Thyroid gland (tissue), 4 donors: ENCODE measurements at places on chromosomes 13 and 19. TPM values are rescaled to one million over a fixed set of nuclear protein-coding genes. Genes with fewer than 3 reads are reported as not detected.

The TBC1D17 gene
- total RNA-seq = 39.4 TPM

The TNFRSF19 gene
- 9.2 TPM for total RNA-seq

The PALM3 gene
- total RNA-seq = 4.8 TPM

The IZUMO2 gene
- not detected for total RNA-seq

The B3GNT8 gene
- total RNA-seq = 0.59 TPM

The CCDC159 gene
- total RNA-seq = 36.9 TPM

The CBY2 gene
- total RNA-seq = not detected

The ZNF888 gene
- 7.9 TPM for total RNA-seq

The CSNK1G2 gene
- 57.6 TPM for total RNA-seq

The FGF21 gene
- total RNA-seq = not detected

The TOMM40 gene
- 40.2 TPM for total RNA-seq

The NOP53 gene
- 278 TPM for total RNA-seq

The SKA3 gene
- total RNA-seq = 1.3 TPM

The SYMPK gene
- total RNA-seq = 32.4 TPM

The PLK5 gene
- total RNA-seq = not detected

The ONECUT3 gene
- not detected for total RNA-seq
